ENCODE measurements at places on chromosomes 12 and 14.

GRCh38 chr14:99518441-99519346 lies 37.5 kb downstream of the CCNK start:
- DNase-seq: peak; percentile 45

DNA sequence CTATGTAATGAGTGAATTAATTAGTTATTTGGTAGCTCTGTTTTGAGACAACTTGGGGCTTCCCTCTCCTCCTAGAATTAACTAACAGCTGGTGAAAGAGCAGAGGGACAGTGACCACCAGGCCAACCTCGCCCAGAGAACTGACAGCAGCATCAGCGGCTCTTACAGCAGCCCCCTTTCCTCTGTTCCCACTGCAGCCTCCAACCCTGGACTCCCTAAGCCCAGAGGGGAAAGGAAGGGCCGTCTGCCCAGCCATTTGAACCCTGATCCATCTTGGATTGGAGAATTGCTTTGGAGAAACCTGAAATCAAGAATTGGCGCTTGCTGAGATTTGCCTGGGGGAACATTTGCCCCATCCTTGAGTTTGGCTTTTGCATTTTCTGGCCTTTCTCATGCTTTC lies 45.5 kb downstream of the B4GALNT3 start:
- DNase-seq: no peak

DNA sequence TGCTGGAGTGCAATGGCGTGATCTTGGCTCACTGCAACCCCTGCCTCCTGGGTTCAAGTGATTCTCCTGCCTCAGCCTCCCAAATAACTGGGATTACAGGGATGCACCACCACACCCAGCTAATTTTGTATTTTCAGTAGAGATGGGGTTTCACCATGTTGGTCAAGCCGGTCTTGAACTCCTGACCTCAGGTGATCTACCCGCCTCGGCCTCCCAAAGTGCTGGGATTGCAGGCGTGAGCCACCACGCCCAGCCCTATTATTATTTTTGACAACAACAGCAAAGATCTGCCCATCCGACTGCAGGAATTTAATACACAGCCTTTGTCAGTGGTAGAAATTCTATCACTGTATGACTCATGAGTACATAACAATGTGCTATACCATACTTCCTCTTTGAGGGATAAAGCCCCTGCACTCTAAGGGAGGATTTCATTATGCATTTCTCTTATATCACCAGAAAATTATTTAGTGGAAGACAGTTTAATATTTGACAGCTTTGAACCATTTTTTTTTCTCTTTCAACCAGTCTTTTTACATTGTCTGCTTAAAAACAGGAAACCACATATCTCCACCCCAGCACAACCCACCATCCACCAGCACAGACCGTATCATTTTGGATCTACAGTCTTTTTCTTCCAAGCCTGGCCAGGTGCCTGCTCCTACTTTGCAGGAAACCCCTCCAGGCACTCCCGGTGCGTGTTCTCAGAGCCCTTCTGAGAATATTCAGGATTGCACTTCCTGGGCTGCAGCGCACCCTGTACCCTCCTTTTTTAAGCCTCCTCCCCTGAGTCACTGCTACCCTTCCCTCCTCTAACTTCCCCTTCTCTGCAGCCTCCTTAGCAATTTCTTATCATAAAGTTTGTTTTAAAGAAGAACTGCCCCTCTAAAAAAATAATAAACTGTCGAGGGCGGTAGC lies 594 bp downstream of the ARHGDIB start:
- no peak for DNase-seq

GRCh38 chr12:112270673-112271072 lies 111.6 kb downstream of the HECTD4 start:
- DNase-seq: no peak

- DNase-seq: no peak
Observed at GRCh38 chr12:48803675-48804074, 14.6 kb upstream of the CACNB3 start.

GRCh38 chr12:110983811-110984210 lies 63.4 kb upstream of the MYL2 start:
- DNase-seq: no peak

DNA sequence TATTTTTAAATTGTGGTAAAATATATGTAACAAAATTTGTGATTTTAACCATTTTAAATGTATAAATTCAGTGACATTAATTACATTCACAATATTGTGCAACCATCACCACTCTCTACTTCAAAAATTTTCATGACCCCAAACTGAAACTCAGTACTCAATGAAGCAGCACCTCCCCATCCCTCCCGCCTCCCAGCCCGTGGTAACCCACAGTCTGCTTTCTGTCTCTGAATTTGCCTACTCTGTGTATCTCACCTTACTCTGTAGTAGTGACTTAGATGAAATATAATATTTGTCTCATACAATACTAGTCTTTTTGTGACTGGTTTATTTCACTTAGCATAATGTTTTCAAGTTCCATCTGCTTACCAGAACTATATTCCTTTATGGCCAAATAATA lies 36.2 kb downstream of the EML1 start:
- no peak for DNase-seq

DNA sequence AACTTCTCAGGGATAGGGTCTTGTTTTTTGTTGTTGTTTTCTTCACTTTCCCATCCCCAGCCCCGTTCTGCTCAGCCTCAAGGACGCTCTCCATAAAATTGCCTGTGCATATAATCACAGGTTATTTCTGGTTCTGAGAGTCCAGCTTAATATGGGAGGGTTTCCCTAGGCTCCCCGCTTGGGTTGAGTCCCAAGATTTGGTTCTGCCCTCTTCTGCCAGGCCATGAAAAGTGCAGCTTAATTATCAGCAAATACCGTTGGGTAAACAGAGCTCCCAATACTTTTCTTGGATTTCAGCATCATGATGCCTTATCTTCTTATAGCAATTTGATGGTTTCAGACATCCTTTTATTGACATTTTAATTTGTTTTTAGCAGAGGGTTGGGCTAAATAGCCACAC lies 75.6 kb downstream of the GRIN2B start:
- no peak for DNase-seq

DNA sequence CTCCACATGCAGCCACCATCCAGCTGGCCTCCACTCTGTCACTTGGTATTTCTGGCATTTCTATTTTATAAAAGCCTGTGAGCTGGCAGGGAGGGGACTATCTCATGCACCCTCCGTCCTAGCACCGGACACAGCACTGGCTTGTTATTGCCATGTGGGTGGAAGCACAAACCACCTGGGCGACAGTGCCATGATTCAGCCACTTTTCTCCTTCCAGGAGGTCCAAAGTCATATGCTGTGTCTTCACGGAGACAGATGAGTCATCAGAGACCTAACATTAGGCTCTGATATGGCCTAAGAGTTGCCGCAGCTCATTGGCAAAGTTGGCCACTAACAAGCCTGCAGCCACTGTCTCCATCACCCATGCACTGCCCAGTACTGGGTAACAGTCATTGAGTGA lies 1123.0 kb downstream of the VRK1 start:
- DNase-seq: no peak

DNA sequence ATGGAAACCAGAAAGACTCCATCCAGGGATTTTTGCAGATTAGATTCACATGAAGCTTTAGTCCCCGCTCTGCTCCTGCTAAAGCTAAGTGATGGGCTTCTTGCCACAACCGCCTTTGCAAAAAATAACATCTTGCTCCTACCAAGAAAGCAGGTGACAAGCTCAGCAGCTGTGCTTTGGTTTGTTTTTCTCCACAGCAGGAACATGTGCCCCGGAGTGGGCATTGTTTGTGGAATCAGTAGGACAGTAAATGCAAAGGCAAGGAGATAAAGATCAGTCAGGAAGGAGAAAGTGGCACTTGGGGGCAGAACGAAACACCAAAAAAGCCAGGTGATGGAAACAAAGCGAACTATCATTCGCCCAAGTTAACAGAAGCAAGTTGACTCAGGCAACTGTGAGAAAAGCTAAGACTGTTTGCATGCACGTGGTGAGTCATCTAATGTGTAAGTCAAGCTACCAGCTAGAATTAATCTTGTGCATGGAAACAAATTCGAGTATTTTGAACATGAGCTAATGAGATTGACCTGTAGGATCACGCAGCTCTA lies 165.5 kb upstream of the PLXNC1 start:
- no peak for DNase-seq

DNA sequence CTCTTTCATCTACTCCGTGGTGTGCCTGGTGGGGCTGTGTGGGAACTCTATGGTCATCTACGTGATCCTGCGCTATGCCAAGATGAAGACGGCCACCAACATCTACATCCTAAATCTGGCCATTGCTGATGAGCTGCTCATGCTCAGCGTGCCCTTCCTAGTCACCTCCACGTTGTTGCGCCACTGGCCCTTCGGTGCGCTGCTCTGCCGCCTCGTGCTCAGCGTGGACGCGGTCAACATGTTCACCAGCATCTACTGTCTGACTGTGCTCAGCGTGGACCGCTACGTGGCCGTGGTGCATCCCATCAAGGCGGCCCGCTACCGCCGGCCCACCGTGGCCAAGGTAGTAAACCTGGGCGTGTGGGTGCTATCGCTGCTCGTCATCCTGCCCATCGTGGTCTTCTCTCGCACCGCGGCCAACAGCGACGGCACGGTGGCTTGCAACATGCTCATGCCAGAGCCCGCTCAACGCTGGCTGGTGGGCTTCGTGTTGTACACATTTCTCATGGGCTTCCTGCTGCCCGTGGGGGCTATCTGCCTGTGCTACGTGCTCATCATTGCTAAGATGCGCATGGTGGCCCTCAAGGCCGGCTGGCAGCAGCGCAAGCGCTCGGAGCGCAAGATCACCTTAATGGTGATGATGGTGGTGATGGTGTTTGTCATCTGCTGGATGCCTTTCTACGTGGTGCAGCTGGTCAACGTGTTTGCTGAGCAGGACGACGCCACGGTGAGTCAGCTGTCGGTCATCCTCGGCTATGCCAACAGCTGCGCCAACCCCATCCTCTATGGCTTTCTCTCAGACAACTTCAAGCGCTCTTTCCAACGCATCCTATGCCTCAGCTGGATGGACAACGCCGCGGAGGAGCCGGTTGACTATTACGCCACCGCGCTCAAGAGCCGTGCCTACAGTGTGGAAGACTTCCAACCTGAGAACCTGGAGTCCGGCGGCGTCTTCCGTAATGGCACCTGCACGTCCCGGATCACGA lies 2.2 kb downstream of the SSTR1 start:
- DNase-seq: no peak

GRCh38 chr12:91703491-91704283 lies 442.0 kb downstream of the BTG1 start:
- no peak for DNase-seq

GRCh38 chr12:51905471-51906429 lies 1.6 kb upstream of the ACVRL1 start:
- peak; percentile 77 for DNase-seq

DNA sequence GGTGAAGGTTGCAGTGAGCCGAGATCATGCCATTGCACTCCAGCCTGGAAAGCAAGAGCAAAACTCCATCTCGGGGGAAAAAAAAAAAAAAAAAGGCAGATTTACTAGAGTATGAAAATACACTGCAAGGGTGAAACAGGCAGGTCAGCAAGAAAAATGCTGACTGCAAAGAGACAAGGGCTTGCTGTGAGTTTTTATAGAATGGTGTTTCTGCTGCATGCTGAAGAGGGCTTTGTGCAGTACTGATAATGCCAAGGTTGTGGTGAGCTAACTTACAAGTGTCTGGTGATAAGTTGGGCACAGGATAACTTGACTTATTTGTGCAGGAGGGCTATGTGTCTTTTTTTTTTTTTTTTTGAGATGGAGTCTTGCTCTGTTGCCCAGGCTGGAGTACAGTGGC lies 25.9 kb upstream of the SRP54 start:
- no peak for DNase-seq

DNA sequence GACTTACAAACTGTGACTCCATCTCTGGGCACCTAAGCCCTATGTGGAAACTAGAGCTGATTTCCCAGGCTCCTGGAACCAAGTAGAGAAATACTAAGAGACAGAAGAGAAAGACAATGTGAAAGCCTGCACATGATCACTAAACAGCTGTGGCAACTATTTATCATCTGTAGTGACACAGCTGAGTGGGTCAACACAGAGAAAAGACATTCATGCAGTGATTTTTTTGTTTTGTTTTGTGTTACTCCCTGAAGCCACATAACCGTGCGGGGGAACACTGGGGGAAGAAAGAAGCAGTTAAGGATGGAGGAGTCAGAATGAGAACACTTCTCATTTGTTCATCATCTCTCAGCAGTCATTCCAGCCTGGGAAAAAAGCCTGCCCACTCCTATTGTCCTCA lies 1.5 kb downstream of the PRR4 start:
- no peak for DNase-seq

DNA sequence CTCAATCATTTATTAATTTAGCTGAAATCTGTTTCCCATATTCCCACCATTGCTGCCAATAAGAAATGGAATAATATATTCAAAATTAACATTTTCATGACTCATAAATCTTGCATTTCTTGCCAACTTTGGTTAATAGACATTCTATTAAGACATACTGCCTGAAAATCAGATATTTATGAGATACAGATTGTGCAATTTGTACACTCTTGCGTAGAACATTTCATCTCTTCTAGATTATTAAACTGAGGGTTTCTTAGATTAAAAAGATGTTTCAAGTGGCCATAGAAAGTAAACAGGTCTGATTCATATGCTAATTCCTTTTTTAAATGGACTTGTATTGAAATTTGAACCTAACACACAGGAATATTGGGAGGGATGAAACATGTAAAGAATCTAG lies 9.1 kb downstream of the LTA4H start:
- DNase-seq: no peak

GRCh38 chr14:56817396-56817921 lies 7.2 kb upstream of the OTX2 start:
- DNase-seq: no peak
